Left hindlimb (tissue), 1 donor: ENCODE measurements at places on chromosomes 4 and X.

GRCh38 chrX:12975670-12975965, 708 bp downstream of the TMSB4X start:
- DNase-seq, result no peak

DNA sequence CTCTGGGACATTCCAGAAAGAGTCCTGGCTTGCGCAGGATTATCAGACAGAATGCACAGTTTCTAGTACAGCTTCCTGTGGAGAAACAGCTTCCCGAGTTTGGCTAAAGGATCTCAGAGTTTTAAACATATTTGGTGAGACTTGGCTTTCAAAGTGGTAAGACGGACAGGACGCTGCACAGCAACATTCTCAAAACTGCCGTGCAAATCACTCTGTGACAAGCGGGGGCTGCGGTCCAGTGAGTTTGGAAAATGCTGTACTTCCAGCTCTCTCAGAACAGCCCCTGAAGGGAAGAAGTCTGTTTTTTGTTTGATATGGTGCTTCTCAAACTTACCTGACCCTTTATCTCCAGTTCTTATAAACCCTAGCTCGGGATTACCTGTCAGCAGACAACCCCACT, 18.1 kb downstream of the LGI2 start:
- no peak for DNase-seq

GRCh38 chr4:169934794-169935429, 91.3 kb downstream of the MFAP3L start:
- no peak for DNase-seq

DNA sequence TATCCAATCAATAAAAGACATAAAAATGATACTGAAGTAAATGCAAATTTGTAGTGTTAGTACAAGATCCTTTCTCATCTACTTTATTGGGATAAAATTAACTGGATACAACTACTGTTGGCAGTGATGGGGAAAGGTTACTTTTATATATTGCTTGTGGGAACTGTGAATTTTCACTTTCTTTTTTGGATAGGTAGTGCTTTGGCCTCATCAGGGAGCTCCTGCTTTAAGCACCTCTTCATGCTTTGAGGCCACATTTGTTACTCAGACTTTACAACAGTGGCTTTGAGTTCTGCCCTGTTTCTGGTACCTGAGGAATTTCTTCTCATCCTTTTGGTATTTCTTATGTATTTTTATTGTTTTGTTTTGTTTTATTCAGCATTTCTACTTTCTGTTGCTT, 316.8 kb upstream of the ZCCHC13 start:
- no peak for DNase-seq

DNA sequence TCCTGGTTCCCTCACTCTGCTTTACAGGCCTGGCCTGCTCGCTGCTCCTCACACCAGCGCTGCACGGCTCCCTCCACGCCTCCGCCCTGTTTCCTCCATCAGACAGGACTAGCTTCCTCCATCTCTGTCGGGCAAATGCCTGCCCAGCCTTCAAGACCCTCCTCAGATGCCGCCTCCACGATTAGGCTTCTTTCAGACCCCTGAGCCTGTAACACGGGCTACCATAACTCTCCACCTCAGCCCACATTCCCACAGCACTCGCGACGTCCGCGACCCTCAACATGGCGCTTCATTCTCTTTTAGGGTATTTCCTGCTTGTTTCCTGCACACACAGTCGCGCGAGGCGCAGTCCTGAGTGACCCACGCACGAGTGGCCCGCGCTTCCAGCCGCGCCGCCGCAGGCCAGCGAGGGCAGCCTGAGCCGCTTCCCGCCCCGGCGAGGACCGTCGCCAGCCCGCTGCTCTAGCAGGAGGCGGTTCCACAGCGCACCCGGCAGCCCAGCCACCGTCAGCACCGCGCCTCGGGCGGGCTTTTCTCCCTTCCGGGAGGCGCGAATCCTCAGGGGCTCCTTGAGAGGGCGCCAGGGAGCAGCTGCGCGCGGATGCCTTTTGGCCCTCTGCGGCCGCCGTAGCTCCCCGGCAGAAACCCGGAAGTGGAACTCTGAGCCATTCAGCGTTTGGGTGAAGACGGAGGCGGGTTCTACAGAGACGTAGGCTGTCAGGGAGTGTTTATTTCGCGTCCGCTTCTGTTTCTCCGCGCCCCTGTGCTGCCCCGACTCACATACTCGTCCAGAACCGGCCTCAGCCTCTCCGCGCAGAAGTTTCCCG, at the start of gene FRG1:
TSS of gene FRG1 (plus strand) at position 695 of the 827 bp plus-strand sequence. CDS start 138 bp downstream, outside the sequence.
- peak; percentile 96 for DNase-seq
